Adipocyte (in vitro differentiated cells): ENCODE measurements at places on chromosomes 2 and 18.
A peak's percentile ranks its signal among the peaks of the same experiment; 100 is the strongest.

- no peak for DNase-seq
These were observed 4.4 kb downstream of the CAPN14 start for GRCh38 chr2:31212659-31213600.

DNA sequence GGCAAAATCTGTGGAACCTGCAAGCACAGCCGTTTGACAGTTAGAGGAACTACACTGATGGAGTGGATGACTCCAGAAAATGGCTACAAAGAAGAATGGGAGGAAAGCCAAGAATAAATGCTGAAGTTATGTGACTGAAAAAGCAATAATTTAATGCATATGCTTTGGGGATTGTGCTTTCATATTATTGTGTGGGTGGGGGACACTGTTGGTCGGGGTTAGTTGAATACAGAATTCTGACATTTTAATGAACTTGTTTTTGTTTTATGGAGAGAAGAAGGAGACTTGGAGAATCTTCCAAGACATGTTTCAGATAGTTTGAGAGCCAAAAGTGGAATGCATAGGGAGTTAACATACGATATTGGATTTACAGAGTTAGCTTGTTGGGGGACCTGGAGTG lies 68.5 kb downstream of the NRP2 start:
- DNase-seq: no peak

GRCh38 chr2:95342556-95343320 lies 45.6 kb downstream of the KCNIP3 start:
- no peak for DNase-seq

DNA sequence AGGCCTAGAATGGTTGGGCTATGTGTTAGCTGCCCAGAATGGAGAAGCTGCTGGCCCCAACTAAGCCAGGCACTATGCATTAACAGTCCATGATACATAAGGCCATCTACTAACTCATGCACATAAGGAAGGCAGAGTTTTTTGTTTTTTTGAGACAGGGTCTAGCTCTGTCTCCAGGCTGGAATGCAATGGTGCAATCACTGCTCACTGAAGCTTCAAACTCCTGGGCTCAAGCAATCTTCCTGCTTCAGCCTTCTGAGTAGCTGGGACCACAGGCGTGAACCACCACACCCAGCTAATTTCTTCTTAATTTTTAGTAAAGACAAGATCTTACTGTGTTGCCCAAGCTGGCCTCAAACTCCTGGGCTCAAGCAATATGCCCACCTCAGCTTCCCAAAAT lies 37.6 kb downstream of the GPR45 start:
- peak; percentile 17 for DNase-seq

GRCh38 chr2:231613331-231613662 lies 20.6 kb downstream of the TEX44 start:
- no peak for DNase-seq

GRCh38 chr18:40041951-40042350 lies 1913.1 kb upstream of the PIK3C3 start:
- DNase-seq: no peak

- DNase-seq: peak; percentile 43
These were observed 34.7 kb downstream of the LPIN2 start for GRCh38 chr18:2978208-2978607.

- no peak for DNase-seq
These were observed 155.6 kb upstream of the XPO1 start for GRCh38 chr2:61693744-61694143.

DNA sequence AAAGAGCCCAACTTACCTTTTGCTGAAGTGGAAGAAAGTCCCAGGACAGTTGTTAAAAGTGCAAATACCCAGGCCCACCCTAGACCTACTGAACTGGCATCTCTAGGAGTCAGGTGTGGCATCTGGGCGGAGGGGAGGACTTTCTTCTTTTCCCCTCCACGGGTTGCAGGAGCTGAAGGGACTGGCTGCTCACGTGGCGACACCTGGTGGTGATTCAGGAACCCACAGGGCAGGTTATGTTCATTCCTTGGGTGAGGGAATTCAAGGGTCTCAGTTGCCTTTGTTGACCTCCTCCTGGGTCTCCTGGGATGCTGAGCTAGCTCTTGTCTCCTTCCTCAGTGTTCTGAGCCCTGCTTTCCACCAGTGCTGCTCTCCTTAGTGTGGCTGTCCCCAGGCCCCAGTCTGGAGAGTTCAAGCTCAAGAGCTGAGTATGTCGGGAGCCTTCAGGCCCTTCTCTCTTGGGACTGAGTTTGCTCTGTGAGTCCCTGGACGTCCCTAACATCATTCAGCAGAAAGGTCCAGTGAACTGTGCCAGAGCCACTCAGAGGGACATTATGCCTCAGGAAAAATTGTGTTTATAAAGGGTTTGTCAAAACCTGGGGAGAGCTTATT lies 56.9 kb downstream of the DYSF start:
- DNase-seq: peak; percentile 84

GRCh38 chr18:74479486-74480148 lies 16.5 kb upstream of the CNDP2 start:
- DNase-seq: no peak

GRCh38 chr18:12088731-12089375 lies 4.8 kb upstream of the ANKRD62 start:
- DNase-seq: no peak

DNA sequence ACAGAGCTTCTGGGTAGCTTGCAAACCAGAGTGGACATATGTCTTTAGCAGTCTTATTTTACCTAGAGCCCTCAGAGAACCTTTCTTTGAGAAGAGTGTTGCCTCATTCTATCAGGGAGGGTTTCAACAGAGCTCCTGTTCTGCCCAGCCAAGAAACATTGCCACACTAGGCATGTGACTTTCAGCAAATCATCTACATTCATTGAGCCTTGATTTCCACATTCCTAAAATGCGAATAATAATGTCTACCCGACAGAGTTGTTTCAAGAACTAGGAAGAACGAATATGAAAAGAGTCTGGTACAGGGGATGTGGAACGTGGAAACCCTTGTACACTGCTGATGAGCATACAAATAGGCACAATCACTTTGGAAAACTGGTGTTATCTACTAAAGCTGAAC lies 7.8 kb upstream of the PRKAG3 start:
- peak; percentile 87 for DNase-seq

GRCh38 chr2:219230059-219230540 lies 494 bp downstream of the ANKZF1 start:
- DNase-seq: peak; percentile 73

- DNase-seq: no peak
These were observed 538.8 kb downstream of the SOCS6 start for GRCh38 chr18:70827632-70828031.

- peak; percentile 50 for DNase-seq
These were observed 41.3 kb downstream of the ATF2 start for GRCh38 chr2:175126661-175127060.

DNA sequence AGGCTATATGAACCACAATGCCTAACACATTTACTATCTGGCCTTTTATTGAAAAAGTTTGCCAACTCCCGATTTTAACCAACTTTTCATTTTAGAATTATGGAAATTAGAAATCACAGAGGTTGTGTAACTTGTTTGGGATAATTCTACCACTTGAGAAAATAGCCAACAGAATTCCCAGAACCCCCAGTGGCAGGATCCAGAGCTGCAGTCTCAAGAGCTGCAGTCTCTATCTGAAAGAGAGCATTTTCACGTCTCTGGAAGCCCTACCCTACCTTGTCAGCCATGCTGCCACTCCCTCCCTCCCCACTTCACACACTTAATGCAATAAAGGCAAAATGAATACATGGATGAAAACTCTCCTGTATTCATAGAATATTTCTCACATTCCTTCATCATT lies 23.4 kb upstream of the TSPYL6 start:
- no peak for DNase-seq

GRCh38 chr18:76246590-76246989 lies 248.5 kb downstream of the ZNF516 start:
- no peak for DNase-seq

- DNase-seq: peak; percentile 91
These were observed 129.5 kb downstream of the PAX3 start for GRCh38 chr2:222169346-222169745.

DNA sequence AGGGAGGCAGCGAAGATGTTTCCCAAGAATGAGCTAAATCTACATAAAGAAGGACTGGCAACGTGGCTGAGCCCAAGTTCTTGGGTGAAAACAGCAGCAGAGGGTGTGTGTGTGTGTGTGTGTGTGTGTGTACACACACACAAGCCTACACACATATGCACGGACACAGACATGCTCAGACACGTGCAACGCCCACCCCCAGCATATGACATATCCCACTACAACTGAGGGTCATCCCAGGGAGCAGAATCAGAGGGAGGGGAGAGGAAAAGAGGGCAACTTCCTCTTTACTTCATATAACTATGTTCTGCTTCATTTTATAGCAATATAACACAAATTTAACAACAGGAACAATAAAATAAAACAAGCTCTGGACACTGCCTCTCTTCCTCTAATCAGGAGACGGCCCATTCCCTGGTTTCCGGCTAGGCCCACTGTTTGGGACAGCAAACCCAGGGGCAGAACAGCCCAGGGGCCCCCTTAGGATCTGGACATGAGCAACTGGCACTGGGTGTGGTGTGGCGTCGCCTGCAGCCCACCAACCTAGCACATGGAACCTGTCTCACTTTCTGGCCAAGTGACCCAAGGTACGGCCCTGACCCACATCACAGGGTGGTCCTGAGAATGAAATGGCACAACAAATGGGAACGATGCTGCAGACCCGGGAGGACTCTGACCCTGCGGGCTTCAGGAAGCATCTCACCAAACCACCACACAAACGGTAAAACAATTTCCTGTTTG lies 25.0 kb downstream of the FAM178B start:
- no peak for DNase-seq

- no peak for DNase-seq
These were observed 147.9 kb downstream of the LNPK start for GRCh38 chr2:175854129-175854528.

DNA sequence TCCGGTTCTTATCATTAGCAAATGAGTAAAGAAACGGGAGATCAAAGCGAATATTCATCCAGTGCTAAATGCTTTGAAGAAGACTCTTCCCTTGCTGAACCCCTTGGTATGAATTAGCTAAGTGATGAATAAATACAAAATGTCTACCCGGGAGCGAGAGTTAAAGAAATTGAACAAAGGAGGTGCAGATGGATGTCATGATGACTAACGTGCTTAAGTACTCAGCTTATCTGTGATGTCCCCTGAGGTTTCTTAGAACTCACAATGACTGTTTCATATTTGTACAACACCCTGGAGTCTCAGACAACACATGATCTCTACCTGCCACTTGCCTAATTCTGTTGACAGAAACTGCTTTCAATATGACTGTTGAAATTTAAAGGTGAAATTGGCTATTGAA lies 148.5 kb downstream of the TMEM200C start:
- DNase-seq: no peak

GRCh38 chr2:69715964-69716363 lies 26.0 kb upstream of the ANXA4 start:
- no peak for DNase-seq

GRCh38 chr2:48915227-48915626 lies 159.7 kb upstream of the LHCGR start:
- DNase-seq: no peak

GRCh38 chr2:201879996-201880395 lies 73.7 kb downstream of the CDK15 start:
- DNase-seq: no peak

- DNase-seq: no peak
These were observed 132.9 kb downstream of the MYO5B start for GRCh38 chr18:50061876-50062517.

- DNase-seq: no peak
These were observed 72.9 kb downstream of the TMX3 start for GRCh38 chr18:68642003-68642402.

- peak; percentile 74 for DNase-seq
These were observed 73.3 kb downstream of the PIK3C3 start for GRCh38 chr18:42028247-42028832.

DNA sequence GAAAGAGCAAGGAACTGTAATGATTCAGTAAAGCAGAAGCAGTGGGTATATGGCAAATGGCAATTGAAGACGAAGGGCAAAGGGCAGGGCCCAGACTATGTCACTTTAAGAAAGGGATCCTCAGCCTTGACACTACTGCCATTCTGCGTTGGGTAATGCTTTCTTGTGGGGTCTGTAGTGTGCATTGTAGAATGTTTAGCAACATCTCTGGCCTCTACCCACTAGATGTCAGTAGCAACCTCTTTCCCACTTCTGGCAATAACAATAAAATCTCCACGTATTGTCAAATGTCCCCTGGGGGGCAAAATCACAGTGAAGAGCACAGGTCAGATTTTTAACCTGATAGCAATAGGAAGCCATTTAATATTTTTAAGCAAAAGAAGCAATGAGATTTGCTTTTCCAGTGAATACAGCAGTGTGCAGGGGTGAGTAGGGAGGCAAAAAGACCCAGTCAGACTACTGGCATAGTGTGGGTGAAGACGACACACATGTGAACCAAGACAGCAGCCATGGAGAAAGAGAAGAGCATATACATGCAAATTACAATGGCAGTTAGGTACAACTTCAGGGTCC lies 209.5 kb downstream of the DYM start:
- peak; percentile 51 for DNase-seq
